ENCODE measurements at places on chromosomes 1 and 21. TPM values are rescaled to one million over a fixed set of nuclear protein-coding genes. Genes with fewer than 3 reads are reported as not detected.

A3GALT2 gene
- polyA plus RNA-seq: not detected

SYCP1 gene
- not detected for polyA plus RNA-seq

RGS13 gene
- 0.04 TPM for polyA plus RNA-seq

SOAT1 gene
- 2.9 TPM for polyA plus RNA-seq

GPR52 gene
- polyA plus RNA-seq: 0.09 TPM

KRTAP13-2 gene
- polyA plus RNA-seq: not detected

SPRR1A gene
- not detected for polyA plus RNA-seq

DYNLT5 gene
- polyA plus RNA-seq: 0.21 TPM

SH3BGR gene
- 314 TPM for polyA plus RNA-seq

TSTD1 gene
- 10.4 TPM for polyA plus RNA-seq

TSPEAR gene
- polyA plus RNA-seq: not detected

VPS72 gene
- 70.7 TPM for polyA plus RNA-seq

CYP4X1 gene
- 0.79 TPM for polyA plus RNA-seq

EPHX1 gene
- polyA plus RNA-seq: 19.4 TPM

C8A gene
- polyA plus RNA-seq: not detected

PLA2G2F gene
- polyA plus RNA-seq: not detected

OPRD1 gene
- polyA plus RNA-seq: 0.12 TPM

STUM gene
- 0.96 TPM for polyA plus RNA-seq

BRDT gene
- polyA plus RNA-seq: not detected

C1orf115 gene
- 6.1 TPM for polyA plus RNA-seq

AMY1A gene
- not detected for polyA plus RNA-seq

KRTAP10-3 gene
- not detected for polyA plus RNA-seq
